Activated CD8-positive, alpha-beta T cell treated with anti-CD3 and anti-CD28 coated beads, Interleukin-2, amount 10 ng/mL, durations not matched to agents 7 days and 5 days (primary cell): ENCODE measurements at places on chromosomes 5 and 9. TPM values are rescaled to one million over a fixed set of nuclear protein-coding genes. Genes with fewer than 3 reads are reported as not detected.

TNC gene
- total RNA-seq, result not detected

OR1L6 gene
- not detected for total RNA-seq

GRCh38 chr5:3825531-3826451 lies 230.2 kb downstream of the IRX1 start:
- DNase-seq, result no peak

DNA sequence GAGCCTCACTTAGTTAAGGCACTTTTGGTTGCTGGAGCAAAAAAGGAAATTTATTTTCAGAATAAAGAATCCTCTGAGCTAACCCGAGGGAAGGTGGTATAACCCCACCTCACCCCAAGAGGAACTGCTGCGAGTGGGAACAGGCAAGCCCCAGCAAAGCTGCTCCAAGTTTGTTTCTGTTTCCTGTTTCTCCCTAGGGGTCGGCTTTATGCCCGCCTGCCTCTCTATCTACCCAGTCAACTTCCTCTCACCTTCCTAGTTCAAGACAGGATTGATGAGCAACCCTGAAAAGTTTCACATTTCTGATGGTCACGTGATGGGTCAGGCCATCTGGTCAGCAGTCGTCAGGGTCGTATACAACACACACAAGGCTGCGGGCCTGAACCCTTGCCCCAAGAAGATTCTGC lies 31.1 kb downstream of the TRIO start:
- no peak for DNase-seq

DNA sequence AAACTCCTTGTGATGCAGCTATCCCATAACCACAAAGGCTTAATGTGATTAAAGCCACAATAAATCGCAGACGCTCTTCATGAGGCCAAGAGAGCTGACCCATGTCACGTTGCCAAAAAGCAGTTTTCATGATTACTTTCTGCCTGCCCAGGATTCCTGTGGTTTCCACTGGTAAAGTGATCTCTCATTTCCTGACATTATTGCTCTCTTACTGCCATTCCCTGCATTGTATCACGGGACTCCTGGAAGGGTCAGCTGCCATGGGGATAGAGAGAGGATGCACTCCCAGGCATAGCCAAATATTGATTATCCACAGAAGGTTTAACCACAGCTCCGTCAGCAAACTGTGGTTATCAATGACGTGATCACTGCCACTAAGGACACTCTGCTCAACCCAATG lies 103.8 kb upstream of the SLC1A3 start:
- DNase-seq, result no peak

GRCh38 chr5:116291271-116291670 lies 206.4 kb downstream of the COMMD10 start:
- DNase-seq, result no peak

TMEFF1 gene
- not detected for total RNA-seq

DNA sequence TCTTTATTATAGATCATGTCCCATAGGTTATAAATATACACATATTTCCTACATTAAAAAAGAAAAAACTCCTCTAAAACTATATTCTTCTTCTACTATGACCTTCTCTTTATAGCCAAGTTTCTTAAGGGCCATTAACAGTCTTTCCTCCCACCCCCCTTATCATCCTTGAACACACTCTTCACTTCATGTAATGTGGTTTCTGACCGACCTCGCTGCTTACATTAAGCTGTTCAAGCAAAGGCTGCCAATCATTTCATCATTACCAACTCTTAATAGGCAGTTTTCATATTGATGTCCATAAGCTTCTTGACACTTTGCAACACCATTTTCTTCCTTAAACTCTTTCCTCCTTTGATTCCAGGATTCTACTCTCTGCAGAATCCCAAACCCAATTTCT lies 283.0 kb upstream of the PCSK5 start:
- DNase-seq, result no peak

C5orf63 gene
- total RNA-seq, result 6.4 TPM

DNA sequence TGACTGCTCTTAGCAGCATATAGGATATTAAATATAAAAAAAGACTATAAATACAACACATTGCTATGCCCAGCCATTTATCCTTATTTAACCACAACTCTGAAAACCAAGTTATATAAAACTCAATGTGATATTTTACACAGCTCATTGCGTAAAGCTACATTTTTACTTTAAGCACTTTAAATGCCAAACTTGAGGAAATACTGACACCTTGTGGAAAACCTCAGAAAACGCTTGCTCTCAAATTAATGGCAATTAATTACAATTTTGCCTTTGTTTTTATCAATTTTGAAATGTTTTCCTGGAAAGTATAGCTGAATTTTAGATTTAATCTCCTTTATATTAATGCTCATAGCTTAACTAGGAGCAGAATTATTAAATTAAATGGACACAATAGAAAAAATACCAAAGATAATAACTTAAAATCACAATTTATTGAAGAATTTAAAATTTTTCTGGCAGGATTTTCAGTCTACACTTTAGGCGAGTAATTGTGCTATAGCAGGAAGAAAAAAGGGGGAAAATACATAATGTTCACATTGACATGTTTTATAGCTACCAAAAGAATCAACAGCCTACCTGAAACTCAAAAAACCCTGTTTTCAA lies 25.2 kb upstream of the PLAC8L1 start:
- DNase-seq, result no peak

GMCL2 gene
- not detected for total RNA-seq

- no peak for DNase-seq
Observed at GRCh38 chr5:93746406-93747056, 5.1 kb upstream of the POU5F2 start.

DNA sequence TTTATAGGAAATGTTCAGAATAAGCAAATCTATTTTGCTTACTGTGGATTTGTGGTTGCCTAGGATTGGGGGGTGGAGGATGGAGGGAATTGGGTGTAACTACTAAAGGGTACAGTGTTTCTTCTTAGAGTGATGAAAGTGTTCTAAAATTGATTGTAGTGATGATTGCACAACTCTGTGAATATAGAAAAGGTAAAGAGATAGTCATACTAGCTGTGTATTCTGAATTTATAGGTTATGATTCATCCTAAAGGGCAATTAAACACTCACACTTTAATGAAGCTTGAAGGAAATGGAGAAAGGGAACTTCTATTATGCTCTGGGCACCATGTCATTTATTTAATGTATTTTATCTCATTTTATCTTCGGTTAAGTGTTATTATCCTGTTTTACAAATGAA lies 9.9 kb downstream of the TXNDC8 start:
- no peak for DNase-seq

BTNL3 gene
- not detected for total RNA-seq

- peak; percentile 32 for DNase-seq
Observed at GRCh38 chr5:180085837-180086236, 14.3 kb upstream of the RNF130 start.

ODF2 gene
- total RNA-seq, result 82.8 TPM

SEMA4D gene
- 314 TPM for total RNA-seq

DNA sequence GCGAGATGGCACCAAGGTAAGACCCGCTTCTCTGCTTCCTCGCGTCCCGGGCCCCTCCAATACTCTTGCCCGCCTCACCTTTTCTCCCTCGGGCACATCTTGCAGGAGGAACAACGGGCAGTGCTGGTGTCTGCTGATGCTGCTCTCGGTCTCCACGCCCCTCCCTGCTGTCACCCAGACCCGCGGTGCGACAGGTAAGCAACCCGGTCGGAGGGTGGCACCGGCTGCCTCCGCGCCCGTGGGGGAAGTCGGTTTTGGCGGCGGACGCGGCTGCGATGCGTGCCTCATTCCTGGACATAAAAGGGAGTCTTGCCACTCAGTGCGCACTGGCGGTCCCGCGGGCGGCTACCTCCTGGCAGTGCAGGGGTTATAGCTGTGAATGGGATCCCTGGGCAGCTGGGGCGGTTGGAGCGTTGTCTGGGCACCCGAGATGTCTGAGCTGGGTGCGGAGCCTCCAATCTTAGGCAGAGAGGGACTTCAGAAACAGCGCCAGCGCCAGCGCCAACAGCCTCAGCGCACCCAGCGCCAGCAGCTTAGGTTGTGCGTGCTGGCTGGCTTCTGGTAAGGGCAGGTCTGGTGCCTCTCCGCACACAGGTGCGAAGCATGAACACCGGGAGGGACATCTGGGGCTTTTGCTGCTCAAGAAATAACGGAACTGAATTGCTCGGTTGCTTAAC lies 488 bp downstream of the COL15A1 start:
- no peak for DNase-seq

PTGR1 gene
- total RNA-seq, result not detected

GRCh38 chr5:176738637-176739250 lies 71.6 kb upstream of the UNC5A start:
- DNase-seq, result no peak

- DNase-seq, result no peak
Observed at GRCh38 chr5:64299805-64300204, 134.2 kb downstream of the RNF180 start.

GRCh38 chr9:98707166-98708102 lies 1.3 kb downstream of the GABBR2 start:
- DNase-seq, result peak; percentile 43

DNA sequence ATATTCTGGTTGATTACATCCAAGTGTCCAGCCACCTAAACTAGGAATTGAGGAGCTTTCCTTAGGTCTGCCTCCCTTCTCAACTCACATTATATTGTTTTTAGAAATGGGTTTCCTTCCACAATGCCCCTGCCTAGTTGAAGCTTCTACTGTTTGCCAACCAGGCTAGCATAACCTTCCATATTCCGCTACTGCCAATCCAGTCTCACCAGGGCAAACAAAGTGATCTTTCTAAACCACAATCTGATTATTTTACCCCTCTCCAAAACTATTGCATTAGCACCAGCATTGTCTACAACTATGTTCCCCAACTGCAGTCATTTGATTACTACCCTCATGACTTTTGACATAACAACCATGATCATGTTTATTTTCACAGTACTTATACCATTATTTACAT lies 115.8 kb upstream of the RASEF start:
- no peak for DNase-seq

COL15A1 gene
- 0.37 TPM for total RNA-seq

DNA sequence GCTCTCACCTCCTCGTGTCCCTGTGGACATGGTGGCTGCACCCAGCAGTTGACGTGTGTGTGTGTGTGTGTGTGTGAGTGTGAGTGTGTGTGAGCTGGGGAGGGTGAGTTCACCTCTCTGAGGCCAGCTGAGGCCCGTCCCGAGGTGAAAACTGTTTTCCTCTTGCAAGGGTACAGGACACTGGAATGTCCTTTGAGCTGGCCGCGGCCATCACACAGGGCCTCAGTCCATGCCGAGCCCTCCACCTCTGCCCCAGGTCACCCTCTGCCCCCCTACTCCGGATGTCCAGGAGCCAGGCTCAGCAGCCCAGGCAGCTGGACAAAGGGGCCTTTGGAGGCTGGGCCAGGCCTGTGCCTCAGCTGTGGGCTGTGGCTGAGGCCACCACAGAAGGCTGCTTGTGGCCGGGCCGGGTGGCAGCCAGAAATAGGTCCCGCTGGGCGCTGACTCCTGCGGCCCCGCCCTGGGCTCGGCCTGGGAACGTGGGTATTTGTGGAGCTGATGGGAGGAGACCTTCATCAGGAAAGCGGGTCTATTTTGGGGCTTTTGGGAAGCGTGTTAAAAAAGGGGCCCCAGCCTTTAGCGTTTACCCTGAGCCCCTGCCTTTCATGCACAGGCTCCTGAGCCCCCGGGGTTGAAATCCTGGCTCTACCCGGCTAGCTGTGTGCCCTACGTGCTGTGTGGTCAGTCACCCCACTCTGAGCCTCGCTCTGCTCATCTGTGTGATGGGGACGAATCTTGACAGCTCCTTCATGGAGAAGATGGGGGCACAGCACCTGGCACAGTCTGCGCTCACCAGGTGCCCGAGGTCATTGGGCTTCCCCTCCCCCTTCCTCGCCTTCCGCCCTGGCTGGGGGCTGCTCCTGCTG lies 75.1 kb upstream of the IER5L start:
- DNase-seq, result no peak

- DNase-seq, result no peak
Observed at GRCh38 chr5:55993731-55994494, 850 bp downstream of the IL6ST start.

QRFP gene
- not detected for total RNA-seq

SLC34A1 gene
- 2.1 TPM for total RNA-seq

TMEM215 gene
- total RNA-seq, result not detected

DNA sequence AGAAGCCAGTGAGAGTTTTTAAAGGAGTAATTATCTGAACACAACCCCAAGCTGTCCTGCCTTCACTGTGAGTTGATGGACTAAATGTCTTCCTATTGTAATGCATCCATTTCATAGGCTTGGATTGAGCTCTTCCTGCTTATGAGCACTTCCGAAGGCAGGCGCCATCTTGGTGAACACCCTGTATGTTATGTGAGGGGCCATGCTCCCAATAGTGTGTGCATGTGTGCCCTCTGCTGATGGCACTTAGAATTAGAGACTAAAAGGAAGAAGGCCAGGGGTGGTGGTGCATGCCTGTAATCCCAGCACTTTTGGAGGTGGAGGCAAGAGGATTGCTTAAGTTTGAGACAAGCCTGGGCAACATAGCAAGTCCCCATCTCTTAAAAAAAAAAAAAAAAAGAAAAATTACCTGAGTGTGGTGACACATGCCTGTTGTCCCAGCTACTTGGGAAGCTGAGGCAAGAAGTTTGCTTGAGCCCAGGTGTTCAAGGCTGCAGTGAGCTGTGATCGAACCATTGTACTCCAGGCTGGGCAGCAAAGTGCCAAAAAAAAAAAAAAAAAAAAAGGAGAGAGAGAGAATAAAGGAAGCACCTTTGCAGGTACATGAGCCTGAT lies 65.0 kb downstream of the C9orf152 start:
- no peak for DNase-seq

- DNase-seq, result peak; percentile 69
Observed at GRCh38 chr5:170420806-170421412, 31.7 kb upstream of the KCNMB1 start.

ZNF618 gene
- 0.42 TPM for total RNA-seq

DNA sequence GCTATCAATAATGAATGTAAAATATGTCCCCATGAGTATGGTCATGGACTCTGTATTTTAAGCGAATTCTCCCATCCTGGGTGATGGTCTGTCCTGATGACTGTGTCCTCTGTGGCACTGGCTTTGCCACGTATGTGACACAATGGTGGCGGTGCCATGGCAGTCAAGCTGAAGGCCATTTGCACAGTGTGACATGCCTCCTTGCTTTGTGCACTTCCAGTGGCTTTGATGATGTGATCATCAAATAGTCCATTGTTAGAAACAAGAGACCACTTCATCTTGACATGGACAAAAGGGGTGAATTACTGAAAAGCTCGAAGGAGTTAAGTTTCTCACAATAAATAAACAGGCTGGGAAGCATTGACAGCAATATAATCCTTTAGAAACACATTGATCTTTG lies 31.0 kb upstream of the PRRC1 start:
- no peak for DNase-seq

DNA sequence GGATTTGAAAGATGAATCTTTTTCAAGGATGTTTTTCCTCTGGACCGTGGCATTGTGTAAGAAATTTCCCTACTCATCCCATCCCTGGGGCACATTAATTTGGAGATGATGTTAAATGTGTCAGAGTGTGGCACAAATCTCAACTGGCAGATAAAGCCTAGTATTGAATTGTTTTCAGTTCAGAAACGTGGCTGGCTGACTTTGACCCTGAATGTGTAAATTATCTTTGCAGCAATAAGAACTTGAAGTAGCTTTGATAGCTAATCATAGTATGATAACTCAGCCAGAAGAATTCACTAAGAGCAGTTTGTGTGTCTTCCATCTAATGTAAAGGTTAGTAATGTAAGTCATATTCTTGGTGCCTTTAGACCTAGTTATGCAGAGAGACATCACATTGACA lies 238.4 kb upstream of the DMRT1 start:
- no peak for DNase-seq

PTGES gene
- total RNA-seq, result not detected

ANKRD18A gene
- total RNA-seq, result 0.11 TPM
